T-helper 9 cell (primary cell): ENCODE measurements at places on chromosomes 13 and 19.
A peak's percentile ranks its signal among the peaks of the same experiment; 100 is the strongest.

DNA sequence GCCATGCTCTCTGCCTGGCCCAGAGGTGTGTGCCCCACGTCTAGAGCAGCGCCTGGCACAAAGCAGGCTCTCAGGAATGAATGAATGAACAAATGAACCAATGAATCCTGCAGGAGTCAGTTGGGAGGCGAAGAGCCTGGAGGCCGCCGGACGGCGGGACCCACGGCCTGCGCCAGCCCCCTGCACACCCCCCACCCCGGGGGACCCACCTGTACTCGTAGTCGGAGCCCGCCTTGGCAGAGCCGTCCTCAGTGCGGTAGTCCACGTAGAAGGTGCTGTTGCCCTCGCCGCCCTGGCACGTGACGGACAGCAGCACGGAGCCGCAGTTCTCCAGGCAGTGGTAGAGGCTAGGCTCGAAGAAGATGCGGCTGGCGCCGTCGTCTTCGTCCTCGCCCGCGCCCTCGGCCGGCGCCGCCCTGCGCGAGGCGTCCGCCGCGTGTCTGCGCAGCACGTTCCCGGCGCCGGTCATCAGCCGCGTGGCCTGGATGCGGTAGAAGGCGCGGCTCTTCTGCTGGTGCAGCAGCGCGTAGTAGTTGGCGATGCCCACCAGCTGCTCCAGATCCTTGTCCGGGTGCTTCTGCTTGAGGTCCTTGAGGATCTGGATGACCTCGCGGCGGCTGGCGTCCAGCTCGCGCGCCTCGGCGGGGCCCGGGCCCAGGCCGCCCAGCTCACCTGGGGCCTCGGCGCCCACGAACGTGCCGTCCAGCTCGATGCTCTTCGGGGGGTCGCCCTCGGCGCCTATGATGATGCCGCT lies 14.8 kb downstream of the SLC8A2 start:
- DNase-seq: no peak

GRCh38 chr13:110442930-110443621 lies 118.4 kb downstream of the RAB20 start:
- DNase-seq: no peak

GRCh38 chr19:1262623-1263123 lies 6.5 kb upstream of the CIRBP start:
- DNase-seq: no peak

DNA sequence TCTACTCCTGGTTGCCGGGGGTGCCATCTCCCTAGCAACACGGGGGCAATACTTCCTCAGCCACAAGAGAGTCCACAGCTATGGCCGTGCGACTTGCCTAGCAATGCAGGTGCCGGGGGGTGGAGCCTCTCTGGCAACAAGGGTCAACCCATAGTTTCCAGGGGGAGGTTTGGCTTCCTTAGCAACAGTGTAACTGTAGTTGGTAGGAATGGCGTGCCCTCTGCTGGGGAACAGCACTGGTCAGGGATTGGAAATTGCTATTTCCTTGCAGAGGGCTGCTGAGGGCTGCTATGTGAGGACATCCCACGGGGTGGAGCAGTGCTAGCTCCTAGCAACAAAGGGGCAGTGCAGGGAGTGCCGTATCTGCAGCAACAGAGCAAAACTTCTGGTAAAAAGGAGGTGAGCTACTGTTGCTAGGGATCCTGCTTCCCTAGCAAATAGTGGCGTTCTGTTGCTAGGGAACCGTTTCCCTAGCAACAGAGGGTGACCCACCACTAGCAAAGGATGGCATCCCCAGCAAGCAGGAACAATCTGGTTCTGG lies 7.0 kb upstream of the TMC4 start:
- DNase-seq: no peak

- DNase-seq: peak; percentile 63
These were observed 13.0 kb downstream of the PGLYRP1 start for GRCh38 chr19:46009530-46010510.

- DNase-seq: no peak
These were observed 30.1 kb downstream of the CCDC8 start for GRCh38 chr19:46383171-46383815.

GRCh38 chr19:4529924-4530522 lies 5.0 kb downstream of the PLIN5 start:
- DNase-seq: no peak

DNA sequence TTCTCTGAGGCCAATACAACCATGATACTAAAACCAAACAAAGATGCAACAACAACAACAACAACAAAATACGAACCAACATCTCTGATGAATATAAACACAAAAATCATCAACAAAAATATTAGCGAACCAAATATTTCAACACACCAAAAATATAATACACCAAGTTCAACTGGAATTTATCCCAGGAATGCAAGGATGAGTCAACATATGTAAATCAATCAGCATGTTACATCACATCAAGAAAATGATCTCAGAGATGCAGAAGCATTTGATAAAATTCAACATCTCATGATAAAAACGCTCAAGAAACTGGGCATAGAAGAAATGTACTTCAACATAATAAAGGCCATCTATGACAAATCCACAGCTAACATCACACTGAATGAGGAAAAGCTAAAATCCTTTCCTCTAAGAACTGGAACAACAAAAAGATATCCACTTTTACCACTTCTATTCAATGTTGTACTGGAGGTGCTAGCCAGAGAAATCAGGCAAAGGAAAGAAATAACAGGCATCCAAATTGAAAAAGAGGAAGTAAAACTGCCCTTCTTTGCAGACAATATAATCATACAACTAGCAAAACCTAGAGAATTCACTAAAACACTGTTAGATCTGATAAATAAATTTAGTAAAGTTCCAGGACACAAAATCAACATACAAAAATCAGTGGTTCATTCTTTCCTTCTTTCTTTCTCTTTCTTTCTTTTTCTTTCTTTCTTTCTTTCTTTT lies 2448.7 kb upstream of the PCDH20 start:
- DNase-seq: no peak

DNA sequence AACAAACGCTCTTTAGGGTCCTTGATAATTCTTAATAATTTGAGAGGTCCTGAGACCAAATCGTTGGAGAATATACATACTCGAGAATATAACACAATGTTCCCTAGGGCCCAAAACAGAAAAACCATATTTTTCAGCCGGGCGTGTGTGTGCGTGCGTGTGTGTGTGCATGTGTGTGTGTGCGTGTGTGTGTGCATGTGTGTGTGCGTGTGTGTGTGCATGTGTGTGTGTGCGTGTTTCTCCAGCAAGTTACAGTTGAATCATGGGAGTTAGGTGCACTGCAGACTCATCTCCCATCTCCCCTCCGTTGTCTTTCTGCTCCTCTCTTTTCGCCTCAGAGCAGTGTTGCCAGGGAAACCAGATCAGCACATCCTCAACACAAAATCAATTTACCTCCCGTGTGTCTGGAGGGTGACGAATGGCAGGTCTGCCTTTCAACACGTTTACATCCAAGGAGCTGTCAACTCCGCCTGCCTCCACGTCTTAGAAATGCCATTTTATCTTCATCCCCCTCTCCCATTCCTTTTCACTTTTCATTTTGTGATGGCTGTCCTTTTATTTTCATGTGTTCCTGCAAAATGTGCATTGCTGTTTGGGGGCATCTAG lies 8.3 kb upstream of the PNMA8B start:
- no peak for DNase-seq

- DNase-seq: no peak
These were observed 32.5 kb downstream of the NFIC start for GRCh38 chr19:3398900-3399278.

DNA sequence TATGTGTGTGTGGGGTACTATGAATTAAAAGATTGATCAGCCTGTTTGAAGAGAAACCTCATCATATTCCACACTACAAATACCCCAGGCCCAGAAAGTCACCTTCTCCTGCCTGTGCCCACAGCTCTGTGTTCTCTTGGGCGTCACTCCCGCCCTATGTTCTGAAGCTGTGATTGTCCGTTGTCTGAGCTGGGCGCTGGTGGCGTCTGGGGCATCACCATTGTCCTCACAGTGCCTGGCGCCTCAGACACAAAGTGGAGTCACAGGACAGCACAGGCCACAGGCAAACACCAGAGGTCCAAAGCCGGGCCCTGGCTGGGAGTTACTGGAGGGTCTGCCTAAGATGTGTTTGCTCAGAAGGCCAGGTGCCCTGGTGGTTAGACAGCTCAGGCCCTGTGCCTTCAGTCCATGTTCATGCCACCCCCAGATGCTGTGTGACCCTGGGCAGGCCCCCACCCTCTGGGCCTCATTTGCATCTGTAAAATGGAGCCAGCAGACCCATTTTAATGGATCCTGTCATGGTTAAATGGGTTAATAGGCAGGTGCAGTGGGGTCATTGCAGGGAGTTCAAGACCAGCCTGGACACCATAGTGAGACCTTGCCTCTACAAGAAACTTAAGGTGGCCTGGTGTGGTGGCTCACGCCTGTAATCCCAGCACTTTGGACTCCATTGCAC lies 34.5 kb downstream of the DNM2 start:
- no peak for DNase-seq

- no peak for DNase-seq
These were observed 437.6 kb upstream of the KLF12 start for GRCh38 chr13:74571811-74572210.

- no peak for DNase-seq
These were observed 65.0 kb downstream of the RASA3 start for GRCh38 chr13:114067381-114067885.

- DNase-seq: no peak
These were observed 16.6 kb downstream of the VRK3 start for GRCh38 chr19:50008532-50008931.

DNA sequence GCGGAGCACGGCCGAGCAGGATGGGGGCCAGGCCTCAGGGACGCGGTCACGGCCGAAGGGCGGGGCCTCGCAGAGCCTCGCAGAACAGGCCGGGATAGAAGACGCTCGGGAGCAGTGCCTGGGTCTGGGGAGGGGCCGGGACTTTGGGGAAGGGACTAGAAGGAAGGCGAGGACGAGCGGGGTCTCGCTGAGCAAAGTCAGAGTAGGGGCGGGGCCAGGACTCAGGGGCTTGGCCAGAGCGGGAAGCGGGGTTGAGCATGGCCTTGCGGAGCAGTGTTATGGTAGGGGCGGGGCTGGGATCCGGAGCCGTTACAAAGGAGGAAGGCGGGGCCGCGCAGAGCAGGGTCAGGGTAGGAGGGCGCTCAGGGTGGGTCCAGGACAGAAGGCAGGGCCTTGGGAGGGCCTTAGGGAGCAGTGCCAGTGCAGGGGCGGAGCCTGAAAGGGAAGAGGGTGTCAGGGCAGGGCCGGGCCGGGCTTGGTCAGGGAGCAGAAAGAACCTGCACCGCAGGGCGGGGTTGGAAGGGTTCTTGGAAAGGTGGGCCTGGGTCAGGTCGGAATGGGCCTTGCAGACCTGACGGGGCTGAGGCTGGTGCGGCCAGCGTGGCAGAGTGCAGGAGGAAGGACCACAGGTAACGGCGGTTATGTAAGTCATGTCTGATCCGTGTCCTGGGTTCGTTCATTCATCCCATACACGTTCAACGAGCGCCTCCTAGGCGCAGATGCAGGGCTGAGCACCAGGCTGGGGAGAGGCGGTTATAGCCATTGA lies 533 bp upstream of the ATP8B3 start:
- DNase-seq: peak; percentile 76

GRCh38 chr13:105058517-105058916 lies 1476.9 kb downstream of the EFNB2 start:
- no peak for DNase-seq

DNA sequence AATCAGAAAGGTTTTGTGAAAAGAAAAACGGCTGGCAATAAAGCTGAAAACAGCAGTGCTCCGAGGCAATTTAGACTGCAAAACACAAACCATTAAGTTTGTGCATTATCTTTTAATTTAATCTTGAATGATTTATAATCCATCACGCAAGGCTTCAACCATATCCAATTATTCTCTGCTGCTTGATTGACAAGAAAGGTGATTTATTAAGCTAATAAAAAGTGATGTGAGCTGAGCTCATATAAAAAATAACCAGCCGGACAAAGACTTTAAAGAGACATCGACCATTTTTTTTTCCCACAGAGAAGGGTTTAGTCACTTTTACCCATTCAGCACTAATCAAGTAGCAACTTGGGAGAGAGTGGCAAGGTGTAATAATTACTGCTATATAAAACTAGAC lies 33.6 kb downstream of the TSHZ3 start:
- no peak for DNase-seq

GRCh38 chr19:53196777-53197396 lies 3.7 kb upstream of the ZNF665 start:
- peak; percentile 96 for DNase-seq

DNA sequence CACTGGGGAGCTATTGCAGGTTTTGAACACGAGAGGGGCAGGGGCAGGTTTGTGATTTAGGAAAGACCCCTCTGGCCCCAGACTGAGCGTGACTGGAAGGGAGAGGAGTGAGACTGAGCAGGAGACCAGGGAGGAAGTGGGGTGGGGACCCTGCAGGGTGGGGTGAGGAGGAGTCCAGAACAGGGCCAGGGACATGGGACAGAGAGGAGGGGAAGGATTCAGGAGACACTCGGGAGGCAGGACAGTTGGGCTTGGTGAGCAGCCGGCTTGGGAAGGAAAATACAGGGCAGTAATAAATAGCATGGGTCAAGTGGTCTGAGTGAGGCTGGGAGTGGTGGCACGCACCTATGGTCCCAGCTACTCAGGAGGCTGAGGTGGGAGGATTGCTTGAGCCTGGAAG lies 9.4 kb downstream of the FOSB start:
- no peak for DNase-seq

- no peak for DNase-seq
These were observed 208.0 kb downstream of the SPRY2 start for GRCh38 chr13:80132741-80133601.

GRCh38 chr19:2334986-2335846 lies 6.7 kb downstream of the SPPL2B start:
- DNase-seq: no peak

DNA sequence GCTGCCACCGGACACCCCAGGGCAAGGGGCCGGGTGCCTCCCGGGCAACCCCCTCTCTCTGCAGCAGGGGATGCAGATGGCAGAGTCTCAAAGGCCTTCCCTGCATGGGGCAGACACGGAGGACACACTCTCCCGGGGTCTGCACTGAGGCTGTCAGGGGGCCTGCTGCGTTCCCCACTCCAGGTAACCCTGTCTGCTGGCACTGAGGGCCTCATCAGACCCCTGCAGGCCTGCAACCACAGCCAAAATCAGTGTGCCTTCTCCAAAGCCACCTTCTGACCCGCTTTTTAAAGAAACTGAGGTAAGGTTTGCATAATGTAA lies 93.9 kb downstream of the GNG7 start:
- no peak for DNase-seq

DNA sequence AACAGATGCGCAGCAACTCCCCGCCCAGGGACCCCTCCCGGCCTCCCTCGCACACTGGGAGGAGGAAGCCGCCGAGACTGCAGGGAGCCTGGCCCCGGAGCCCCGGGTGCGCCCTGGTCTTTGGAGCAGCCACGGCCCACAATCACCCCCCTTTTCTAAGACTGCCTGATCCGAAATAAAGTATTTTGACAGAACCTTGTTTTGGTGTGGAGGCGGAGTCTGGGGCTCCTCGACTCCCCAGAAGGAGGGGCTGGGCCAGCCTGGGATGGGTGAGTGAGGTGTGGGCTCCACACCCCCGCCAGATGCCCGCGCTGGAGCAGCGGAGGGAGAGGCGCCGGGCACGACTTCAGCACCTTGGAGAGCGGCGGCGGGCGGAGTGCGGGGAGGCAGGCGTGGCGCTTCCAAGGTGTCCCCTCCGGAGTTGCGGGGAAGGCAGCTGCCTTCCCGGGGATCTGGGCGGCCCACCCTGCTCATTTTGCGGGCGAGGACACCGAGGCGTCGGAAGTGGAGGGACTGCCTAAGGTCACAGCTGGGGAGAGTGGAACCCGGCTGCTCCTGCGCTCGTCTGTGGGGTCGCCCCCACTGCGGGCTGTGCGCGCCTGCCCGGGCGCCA lies 9.4 kb downstream of the SIRT6 start:
- peak; percentile 79 for DNase-seq

GRCh38 chr13:25371875-25372283 lies at the start of gene ATP8A2:
TSS of gene ATP8A2 (plus strand) at chr13:25371974. CDS start at chr13:25372213, 239 bp downstream.
- no peak for DNase-seq

- no peak for DNase-seq
These were observed 1.3 kb downstream of the TNFSF14 start for GRCh38 chr19:6668691-6669090.
